T-helper 17 cell (primary cell): ENCODE measurements at places on chromosomes 2 and 18.

DNA sequence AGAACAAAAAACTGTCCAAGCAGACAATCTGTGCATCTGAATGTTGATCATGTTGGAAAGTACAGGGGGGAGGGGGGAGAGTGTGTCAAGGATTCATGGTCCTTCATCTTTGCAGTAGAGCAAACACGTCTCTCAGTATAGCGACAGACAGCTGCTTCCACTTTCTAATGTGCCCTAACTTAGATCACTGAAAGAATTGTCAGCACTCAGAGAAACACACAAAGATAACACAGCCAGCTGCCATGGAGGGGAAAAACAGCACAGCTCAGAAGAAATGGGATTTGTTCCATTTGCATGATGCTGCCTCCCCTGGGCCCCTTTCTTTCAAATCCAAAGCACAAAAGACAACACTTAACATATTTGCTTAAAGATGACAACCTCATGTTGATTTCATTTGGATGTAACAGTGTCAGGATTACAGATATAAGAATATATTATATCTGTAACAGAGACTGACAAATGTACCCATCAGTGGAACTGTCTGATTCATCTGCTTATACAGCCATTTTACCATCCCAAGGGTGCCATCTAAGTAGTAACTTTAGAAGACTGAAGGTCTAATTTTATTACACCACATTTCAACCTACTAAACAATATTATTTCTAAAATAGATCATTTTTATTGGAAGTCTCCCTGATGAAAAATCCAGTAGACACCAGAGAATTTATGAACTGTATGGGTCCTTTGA lies 17.7 kb downstream of the FIGN start:
- DNase-seq, result no peak

GRCh38 chr2:185780890-185781289 lies 42.3 kb downstream of the FSIP2 start:
- DNase-seq, result no peak

DNA sequence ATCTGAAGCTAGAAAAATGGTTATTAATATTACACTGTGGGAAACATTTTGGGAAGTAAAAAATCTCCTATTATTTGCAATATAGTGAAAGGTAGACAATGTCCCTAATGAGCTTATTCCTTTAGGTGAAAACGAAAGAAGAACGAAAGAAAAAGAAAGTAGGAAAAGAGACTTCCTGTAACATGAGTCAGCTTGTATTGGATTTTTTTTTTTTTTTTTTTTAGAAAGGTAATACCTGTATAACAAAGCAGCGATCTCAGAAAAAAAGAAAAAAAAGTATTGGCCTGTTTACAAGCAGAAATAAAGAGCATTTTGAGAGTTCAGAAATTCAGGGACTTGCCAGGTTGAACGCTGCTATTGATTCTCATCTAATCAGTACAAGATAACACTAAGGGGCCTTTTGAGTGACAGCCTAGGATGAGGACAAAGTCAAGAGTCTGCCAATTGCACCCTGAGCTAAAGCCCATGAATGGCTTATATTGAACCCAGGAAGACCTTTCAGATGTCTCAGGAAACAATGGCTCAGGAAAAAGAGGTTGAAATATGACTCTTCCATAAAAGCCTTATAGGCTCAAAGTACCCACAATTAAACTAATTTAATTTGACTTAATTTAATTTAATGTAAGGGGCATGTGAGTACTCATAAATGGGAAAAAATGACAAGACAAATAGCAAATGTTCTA lies 615.6 kb upstream of the CDH2 start:
- no peak for DNase-seq

- DNase-seq, result no peak
Observed at GRCh38 chr18:9356976-9357375, 22.4 kb downstream of the TWSG1 start.

DNA sequence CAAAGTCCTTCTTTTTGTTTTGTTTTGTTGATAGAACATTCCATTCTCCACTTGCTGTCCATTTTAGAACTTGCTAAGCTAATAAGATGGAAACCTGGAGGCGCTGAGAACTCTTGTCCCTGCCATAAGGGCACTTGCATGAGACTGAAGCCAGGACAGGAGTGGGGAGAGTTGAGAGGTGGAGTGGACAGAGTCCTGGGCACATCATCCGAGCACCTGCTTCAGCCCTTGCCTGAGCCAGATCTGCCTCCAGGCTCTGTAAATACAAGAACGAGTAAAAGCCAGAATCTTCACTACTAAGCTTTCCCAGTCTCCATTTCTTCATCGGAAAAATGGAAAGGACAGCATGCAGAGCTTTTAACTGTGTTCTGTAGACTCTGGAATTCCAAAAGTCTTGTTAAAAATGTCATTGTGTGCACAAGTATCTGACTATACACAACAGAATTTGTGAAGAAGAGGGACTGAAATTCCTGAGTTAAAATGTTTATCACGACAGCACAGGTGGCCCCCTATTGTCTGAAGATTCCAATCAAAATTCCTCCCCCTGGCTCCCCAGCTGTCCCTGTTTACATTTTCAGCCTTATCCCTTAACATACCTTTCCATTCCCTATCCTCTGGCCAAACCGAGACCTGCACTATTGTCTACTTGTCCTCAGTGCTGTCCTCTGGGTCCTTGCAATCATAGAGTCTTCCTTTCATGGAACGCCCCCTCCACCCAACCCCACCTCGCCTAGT lies 498.2 kb upstream of the TNP1 start:
- DNase-seq, result no peak

DNA sequence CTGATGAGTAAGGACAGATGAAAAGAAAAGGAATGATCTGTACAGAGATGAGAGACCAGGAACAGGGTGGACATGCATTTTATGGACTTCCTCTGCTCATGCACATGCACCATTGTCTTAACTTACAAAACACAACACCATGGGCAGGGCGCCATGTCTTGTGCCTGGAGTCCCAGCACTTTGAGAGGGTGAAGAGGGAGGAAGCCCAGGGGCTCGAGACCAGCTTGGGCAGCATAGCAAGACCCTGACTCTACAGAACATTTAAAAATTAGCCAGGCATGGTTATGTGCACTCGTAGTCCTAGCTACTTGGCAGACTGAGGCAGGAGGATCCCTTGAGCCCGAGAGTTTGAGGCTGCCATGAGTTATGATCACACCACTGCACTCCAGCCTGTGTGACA lies 86.9 kb downstream of the ZFP36L2 start:
- DNase-seq, result no peak

- DNase-seq, result peak; percentile 68
Observed at GRCh38 chr2:70647873-70648481, 94.4 kb upstream of the TGFA start.

DNA sequence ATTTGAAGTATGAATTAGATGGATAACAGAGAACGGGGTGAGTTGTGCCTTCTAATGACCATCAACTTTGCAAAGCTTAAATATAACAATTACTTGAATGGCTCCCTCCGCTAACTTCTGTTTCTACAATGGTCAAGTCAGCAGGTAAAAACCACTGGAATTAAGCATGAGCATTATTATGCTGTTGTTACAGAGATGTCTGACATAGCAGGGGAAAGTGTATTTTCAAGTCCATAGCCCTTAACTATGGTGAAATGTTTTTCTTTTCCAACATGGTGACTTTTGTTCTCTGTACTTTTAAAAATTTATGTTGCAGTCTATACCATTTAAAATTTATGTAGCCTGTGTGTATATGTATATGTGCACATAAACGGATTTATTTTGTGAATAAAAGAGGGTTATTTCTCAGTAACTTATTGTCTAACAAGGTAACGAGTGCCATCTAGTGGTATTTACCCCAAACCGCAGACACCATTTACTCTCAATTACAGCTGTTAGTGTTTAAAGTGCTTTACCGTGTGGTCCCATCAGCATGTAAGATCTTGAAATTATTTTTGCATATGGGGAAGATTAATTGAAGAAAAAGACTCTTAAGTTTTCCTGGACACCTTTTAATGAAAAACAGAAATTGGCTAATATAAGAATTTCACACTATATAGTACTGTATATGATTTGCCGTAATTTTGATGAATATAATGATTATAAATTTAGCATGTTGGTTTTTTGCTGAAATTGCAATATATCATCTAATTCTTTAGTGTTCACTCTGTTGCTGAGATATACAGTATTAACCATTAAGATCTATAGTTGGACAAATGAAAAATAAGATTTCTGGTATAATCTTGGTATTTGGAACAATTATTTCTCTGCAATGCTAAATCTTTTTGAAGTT lies 78.2 kb downstream of the UBE2E3 start:
- DNase-seq, result no peak

GRCh38 chr2:158487419-158487818 lies 30.7 kb downstream of the PKP4 start:
- DNase-seq, result no peak

GRCh38 chr18:48009116-48009745 lies 78.8 kb upstream of the SMAD2 start:
- no peak for DNase-seq
